Neural progenitor cell (in vitro differentiated cells): ENCODE measurements at places on chromosomes 1 and 21. TPM values are rescaled to one million over a fixed set of nuclear protein-coding genes. Genes with fewer than 3 reads are reported as not detected.

GRCh38 chr1:2271211-2271721, 43.1 kb downstream of the SKI start:
- DNase-seq: peak; percentile 96

GRCh38 chr1:107524301-107524700, 383.5 kb downstream of the NTNG1 start:
- DNase-seq: no peak

Gene MEX3A
- 32.2 and 62.6 TPM in 2 replicates for total RNA-seq

DNA sequence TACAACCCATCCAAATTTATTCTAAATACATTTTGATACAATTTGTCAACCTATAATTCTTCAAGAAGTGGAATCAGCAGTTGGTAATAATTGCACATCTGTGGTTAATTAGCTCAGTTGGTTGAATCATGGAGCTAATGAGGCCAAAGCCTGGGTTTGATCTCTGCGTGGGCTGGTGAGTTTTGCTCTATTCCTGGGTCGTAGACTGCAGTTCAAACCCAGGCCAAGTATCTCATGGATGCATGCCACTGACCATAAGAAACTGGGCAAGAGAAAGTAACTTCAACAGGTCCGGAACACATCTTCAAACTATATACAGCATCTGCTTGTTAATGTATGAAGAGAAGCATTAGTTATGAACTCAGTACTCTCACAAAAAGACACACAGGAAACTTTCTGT, 779.7 kb downstream of the USP25 start:
- DNase-seq: no peak

DNA sequence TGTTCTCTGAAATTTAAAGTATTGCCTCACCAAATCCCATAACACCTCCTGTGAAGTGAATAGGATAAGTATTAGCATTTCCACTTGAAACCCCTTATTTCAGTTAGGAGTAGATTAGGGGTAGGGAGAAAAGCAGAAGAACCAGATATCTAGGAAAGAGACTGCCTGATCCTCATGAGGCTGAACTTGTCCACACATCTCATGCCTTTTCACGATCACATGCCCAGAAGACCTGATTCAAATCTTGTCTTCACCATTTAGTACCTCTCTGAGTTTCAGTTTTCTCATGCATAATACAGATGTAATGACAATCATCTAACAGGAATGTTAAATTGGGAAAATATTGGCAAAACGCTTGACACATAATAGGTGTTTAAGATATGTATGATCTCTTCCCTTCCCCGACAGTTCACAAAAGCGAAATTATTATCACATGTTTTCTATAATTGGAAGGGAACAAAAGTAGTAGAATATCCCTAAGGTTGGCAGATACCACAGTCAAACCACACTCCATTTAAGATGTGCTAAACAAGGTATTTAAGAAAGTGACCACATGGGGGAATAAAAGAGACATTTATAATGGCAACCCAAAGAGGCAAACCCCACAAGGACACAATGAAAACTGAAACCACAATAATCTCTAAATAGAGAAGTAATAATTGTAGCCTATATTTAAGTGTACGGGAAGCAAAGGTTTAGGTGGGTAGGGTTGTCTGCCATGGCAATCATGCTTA, 25.2 kb downstream of the GFI1 start:
- DNase-seq: no peak

GRCh38 chr21:29637553-29637952, 302.2 kb downstream of the GRIK1 start:
- DNase-seq: no peak

- no peak for DNase-seq
Observed at GRCh38 chr1:178916448-178917174, 45.7 kb upstream of the ANGPTL1 start.

Gene FABP3
- 0.93 and 2.2 TPM in 2 replicates for total RNA-seq

DNA sequence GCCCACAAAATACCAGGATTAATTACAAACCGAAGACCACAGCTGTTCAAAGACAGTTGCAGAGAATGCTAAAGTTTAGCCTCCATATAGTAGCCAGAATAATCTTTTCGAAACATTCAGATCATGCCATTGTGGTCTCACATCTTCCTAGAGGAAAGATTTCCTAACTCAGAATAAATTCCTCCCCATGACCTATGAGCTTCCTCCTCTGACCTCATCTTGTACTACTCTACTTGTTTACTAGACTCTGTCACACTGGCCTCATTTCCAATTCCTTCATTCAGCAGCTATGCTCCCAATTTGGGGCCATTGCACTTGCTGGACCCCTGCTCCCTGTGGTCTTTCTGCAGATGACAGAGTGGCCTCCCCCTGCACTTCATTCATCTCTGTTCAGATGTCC, 71.8 kb upstream of the LRRC53 start:
- no peak for DNase-seq

- DNase-seq: no peak
Observed at GRCh38 chr21:33332143-33332542, 7.4 kb downstream of the IFNAR1 start.

GRCh38 chr1:98210064-98210463, 289.2 kb upstream of the DPYD start:
- peak; percentile 44 for DNase-seq

DNA sequence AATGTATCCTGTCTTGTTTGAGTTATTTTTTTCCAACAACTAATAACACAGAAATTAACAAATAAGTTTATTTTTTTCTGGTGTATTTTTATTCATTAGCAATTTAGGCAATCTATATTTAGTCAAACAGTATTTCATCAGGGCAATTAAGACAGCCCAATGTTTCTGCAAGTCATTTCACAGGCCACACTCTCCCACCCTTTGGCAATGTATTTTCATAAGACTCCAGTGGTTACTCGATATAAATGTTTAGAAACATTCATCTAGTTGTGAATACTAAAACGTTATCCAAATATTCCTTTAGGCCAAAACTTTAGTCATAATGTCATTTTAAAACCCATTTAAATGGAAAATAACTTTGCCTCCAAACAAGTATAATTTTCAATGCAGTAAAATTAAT, 142.1 kb downstream of the KCNT2 start:
- no peak for DNase-seq

DNA sequence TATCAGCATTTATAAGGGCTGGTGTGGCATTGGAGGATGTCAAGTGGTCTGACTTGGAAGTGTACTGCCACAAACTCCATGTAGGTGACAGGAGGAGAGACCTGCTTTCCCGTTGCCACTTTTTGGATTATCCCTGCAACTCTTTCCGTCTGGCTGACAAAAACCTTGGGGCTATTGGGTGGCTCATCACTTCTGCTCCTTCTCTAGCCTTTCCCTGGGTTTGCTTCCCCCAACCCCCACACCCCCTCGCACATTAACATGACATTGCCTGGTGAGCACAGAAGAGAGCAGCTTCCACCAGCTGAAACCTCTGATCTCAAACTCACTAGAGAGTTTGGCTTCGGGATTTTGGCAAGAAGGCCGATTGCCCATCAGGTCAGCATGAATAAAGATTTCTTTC, 39.2 kb downstream of the PROX1 start:
- no peak for DNase-seq

- peak; percentile 92 for DNase-seq
Observed at GRCh38 chr1:152052606-152053005, 15.8 kb upstream of the S100A11 start.

DNA sequence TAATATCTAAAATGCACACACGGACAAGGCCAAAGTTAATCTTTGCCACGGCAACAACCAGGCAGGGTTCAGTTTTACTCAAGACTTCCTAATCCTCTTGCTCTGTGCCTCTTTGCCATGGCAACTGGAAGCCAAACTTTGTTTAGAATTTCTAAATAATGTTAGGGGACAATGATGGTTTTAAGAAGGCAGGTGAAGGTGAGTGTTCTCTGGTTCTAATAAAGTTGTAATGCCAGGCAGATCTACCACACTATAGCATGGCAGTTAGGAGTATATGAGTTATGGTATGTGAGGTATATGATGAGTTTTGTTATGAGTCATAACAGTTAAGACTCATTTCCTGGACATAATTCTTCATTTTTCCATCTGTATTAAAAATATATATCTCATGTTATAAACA, 2.7 kb downstream of the PTPRC start:
- DNase-seq: no peak

DNA sequence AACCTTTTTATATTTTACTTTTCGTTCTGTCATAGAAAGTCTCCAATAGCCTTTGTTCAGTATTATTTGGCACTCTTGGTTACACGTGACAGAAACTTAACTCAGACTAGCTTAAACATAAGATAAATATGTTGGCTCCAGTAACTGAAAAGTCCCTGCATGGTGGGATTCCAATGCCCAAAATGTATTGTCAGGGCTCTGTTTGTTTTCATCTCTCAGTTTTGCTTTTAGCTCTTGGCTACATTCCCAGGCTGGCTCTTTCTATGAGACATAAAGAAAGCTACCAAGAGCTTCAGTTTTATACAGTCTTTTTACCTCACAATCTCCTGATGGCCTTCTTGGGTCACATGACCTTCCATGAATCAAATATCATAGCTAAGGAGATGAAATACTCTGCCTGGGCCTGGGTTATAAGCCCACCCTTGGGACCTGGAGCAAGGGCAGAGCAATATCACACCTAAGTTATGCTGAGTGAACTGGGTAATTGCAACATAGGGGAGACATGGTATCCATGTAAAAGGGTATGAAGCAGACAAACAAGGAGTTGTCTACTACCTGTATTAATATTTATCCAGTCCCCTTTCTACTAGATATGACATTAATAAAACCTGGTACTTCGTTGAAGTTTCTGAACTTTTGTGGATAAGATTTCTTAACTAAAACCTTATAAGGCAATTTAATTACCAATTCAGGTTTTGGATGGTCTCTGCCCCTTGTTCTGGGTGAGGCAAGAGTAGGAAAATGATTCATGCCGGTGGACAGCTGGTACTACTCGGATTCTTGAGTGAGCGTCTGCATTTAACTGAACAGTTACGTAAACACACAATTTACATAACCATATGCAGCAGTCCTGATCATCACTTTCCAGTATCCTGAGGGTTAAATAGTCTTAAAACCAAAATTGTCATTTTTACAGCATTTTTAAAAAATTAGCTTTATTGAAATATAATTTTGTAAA, 442.3 kb downstream of the GPATCH2 start:
- DNase-seq: no peak

Gene COL6A1
- 12.6 and 52.2 TPM in 2 replicates for total RNA-seq

Gene TMEM200B
- total RNA-seq: 0.56 and 1.1 TPM in 2 replicates

DNA sequence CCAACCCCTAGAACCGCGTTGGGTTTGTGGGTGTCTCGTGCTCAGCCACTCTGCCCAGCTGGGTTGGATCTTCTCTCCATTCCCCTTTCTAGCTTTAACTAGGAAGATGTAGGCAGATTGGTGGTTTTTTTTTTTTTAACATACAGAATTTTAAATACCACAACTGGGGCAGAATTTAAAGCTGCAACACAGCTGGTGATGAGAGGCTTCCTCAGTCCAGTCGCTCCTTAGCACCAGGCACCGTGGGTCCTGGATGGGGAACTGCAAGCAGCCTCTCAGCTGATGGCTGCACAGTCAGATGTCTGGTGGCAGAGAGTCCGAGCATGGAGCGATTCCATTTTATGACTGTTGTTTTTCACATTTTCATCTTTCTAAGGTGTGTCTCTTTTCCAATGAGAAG, 18.7 kb downstream of the TFF3 start:
- DNase-seq: no peak

Gene C2CD2
- total RNA-seq: 15.3 and 19.6 TPM in 2 replicates
